ENCODE measurements at places on chromosomes 6 and 20.

DNA sequence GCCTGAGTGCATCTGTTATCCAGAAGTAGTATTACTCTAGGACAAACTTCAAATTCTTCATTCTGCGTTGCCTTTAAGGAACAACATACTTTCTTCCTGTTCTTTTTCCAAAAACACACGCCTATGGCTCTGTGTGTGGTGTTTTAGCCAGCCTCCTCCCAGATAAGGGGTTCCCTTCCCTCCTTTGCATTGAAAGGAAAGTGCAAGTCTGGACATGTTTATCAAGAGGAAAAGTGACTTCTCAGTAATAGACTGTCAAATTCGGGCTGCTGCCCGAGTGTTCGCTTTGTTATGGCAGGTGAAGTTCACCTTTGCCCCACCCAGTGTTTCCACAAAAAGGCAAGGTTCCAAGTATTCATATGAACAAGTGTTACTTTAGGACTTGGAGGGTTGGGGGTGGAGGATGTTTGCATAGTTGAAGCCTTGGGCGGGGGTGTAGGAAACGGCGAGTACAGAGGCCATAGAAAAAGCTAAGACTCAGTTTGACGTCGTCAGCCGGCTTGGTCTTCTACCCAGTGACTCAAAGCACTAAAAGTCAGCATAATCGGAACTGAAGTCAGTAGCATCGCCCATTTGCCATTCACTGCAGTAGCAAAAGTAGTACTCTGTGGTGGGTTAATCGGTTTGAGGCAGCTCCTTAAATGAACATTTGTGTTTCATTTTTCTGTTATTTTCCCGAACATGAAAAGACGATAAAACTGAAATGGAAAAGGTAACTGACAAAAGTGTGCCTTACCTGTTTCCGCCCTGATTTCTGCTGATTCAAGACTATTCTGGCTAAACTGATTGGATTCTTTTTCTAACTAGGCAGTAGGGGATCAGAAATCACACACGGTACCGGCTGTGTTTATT is 12.5 kb downstream of the PRDM1 start:
- DNase-seq: peak; percentile 85

- DNase-seq: no peak
Observed at GRCh38 chr6:12081771-12082170, 69.7 kb downstream of the HIVEP1 start.

DNA sequence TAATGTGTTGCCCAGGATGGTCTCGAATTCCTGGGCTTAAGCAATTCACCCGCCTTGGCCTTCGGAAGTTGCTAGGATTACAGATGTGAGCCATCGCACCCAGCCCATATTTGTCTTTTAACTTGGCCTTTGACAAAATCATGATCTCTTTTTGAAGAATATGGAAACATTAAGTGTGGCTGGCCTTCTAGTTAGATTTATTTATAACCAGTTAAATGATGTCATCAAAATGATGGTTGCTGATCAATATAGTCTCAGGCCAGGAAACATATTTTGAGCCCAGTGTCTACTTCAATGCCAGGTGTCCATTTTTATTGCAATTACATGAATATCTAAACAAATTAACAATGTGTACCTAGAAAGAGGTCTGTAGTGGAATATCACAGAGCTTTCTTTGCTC is 69.4 kb downstream of the TMEM200A start:
- no peak for DNase-seq

GRCh38 chr20:38270869-38271605 is 10.5 kb upstream of the KIAA1755 start:
- DNase-seq: no peak

DNA sequence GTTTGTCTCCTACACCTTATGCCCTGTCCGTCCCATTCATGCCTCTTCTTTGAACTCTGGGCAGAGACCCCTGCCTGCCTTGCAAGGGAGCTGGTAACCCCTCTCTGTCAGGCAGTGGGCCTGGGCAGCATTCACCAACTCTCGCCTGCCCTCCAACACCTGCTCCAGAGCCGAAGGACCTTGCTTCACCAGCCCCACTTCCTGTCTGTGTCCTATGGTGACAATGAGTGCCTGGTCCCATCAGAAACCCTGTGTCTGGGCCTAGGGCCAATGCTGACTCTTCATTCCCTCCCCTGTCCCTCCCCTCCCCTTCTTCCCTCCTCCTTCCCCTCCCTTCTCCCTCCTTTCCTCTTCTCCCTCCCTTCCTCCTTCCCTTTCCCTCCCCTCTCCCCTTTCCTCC is 22.8 kb upstream of the PCMTD2 start:
- DNase-seq: no peak

GRCh38 chr6:48817333-48818051 is 645.6 kb downstream of the MMUT start:
- DNase-seq: no peak

DNA sequence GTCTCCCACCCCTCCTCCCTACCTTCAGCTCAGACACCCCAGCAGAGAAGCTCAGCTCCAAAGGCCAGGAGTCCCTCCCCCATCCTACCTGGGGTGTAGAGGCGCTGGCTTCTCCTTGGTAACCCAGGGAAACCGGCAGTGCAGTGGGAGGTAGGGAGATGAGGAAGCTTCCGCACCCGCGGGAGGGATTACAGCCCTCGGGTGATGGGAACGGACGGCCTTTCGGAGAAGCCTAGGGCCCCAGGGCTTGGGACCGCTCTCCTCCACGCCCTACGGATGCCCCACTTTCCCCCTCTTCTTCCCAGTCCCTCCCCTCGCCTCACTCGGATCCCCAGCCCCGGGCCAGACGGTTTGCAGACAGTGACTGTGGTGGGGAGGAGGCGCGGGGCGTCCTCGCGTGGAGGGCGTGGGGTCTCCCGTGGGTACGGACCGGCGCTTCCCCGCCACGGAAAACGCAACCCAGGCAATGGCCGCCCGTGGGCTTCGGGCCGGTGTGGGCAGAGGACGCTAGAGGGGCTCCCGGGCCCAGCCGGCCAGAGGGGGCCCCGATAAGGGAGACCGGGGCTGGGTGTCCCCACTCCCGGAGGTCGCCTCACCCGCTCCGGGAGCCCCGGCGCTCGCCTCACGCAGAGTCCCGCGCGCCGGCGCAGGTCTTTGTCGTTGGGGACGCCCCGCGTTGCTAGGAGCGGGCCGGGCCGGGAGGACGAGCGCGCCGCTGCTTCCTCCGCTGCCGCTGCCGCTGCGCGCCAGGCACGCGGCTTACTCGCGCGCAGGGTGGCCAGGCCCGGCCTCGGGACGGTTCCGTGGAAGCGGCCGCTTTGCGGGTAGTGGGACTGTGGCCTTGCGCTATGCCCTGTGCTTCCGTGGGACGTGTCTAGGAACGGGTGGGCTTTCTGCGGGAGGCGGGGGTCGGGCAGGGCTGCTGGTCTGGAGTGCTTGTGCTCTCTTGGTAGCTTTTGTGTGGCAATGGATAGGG is 15.8 kb downstream of the AARS2 start:
- peak; percentile 24 for DNase-seq

DNA sequence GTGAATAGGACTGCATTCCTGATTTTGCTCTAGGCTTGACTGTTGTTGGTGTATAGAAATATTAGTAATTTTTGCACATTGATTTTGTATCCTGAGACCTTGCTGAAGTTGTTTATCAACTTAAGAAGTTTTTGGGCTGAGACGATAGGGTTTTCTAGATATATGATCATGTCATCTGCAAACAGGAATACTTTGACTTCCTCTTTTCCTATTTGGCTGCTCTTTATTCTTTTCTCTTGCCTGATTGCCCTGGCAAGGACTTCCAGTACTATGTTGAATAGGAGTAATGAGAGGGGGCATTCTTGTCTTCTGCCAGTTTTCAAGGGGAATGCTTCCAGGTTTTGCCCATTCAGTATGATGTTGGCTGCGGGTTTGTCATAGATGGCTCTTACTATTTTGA is 13.4 kb downstream of the HLA-DOB start:
- no peak for DNase-seq

DNA sequence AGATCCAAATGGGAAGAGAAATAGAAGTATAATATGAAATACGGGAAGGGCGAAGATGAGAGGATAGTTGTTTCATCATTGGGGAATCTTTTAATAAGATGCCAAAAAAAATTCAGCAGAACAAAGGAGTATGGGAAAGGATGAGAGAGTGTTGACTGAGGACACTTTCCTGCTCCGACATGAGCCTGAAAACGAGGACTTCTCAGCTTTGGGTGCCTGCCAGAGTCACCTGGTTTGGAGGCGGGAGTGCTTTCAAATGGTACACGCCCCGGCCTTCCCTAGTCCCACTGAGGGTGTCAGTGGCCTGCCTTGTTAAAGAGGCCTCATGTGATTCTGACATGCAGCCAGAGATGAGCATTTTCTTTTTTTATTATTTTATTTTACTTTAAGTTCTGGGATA is 250.9 kb downstream of the ANKRD60 start:
- DNase-seq: no peak

GRCh38 chr6:93927731-93928130 is 508.4 kb upstream of the EPHA7 start:
- no peak for DNase-seq
